ENCODE measurements at places on chromosomes 13 and 19. TPM values are rescaled to one million over a fixed set of nuclear protein-coding genes. Genes with fewer than 3 reads are reported as not detected.
A peak's percentile ranks its signal among the peaks of the same experiment; 100 is the strongest.

Gene ERICH6B
- 0.97 TPM for polyA plus RNA-seq

Gene ZNF682
- polyA plus RNA-seq: 11.8 TPM

Gene ZNF730
- 8.7 TPM for polyA plus RNA-seq

Gene ZNF850
- 3.1 TPM for polyA plus RNA-seq

DNA sequence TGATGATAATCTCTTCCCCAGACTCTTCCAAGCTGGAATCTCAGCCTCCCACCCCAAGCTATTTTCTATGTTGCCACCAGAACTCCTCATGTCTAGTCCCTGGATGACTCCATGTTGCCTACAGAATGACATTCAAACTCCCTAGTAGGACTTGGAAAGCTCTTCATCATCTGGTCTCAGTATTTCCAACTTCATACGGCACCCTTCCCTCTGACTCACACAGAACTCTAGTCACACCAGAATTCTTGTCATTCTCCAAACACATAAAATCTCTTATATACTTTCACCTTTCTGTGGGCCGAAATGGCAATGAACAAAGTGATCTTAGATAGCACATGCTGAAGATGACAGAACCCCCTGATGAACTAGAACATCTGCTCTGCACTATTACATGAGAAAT is 86.2 kb downstream of the CAB39L start:
- no peak for DNase-seq

GRCh38 chr19:18853755-18854427 is 22.1 kb downstream of the UPF1 start:
- no peak for DNase-seq

DNA sequence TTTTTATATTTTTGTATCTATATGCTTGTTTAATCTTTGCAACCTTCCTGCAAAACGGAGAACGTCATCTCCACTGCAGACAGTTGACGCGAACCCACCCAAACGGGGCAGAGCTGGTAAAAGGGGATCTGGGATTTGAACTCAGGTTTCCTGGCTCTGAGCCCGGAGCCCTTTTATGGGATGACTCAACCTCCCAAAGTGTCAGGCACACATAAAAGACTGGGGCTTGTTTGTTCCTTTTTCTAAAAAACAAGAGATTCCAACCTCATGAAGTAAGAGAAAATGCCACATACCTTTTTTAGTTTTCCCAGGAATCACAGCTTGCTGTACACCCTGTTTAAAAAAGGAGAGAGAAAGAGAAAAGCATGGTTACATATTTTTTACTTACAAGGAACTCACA is 78.9 kb downstream of the GADD45B start:
- DNase-seq: no peak

- DNase-seq: no peak
Measured at GRCh38 chr13:41554626-41555386, 97.5 kb downstream of the RGCC start.

DNA sequence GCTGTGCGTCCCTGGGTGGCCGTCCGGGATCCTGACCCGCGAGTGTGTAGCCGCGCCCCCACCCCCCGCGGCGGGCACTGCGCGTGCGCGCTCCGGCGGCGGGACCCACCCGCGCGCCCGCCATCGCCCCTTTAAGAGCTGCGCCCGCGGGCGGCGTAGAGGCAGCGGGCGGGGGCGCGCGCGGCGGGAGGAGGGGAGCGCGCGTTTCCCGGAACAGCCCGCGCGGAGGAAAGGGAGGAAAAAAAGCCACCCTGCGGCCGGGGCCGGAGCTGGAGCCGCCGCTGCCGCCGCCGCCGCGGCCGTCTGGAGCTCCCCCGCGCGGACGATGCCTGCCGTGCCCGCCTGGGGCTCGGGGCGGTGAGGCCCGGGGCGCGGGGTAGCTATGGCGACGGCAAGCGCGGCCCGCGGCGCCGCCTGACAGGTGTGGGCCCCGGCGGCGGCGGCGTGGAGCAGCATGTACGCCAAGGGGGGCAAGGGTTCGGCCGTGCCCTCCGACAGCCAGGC is at the start of gene SSBP4:
TSS of gene SSBP4 (plus strand) at position 204 of the 504 bp plus-strand sequence. CDS start at position 455, 251 bp downstream.
- no peak for DNase-seq

DNA sequence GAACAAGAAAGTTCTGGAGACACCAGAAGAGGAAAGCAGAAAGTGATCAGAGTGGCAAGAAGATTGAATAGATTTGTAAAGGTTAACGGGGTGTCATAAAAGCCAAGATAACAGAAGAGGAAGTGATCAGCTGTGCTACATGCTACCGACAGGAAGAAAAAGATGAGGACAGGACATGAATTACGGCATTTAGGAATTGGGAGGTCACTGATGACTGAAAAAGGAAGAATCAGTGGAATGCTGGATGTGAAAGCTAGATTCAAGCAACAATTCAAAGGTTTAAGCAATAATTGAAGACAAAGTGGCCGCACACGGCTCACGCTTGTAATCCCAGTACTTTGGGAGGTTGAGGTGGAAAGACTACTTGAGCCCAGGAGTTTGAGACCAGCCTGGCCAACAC is 15.1 kb downstream of the ZNF160 start:
- no peak for DNase-seq

DNA sequence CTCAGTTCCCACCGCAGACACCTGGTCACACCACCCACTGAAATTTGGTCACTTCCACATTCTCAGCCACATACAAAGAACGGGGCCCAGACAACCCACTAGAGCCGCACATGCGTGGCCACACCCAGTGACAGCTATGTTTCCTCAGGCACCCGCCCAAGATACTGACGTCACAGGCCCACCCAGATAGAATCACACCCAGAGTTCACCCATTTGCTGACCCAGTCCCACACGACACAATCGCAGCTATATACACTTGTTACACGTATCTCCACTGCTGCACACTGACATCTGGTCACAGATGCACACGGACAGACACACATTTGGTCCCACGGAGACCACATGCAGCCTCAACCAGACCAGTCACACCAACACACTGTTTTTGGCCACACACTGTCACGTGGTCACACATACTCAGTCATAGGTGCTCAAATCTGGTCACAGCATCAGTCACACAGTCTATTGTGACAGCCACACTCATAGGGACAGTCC is 2.9 kb downstream of the NUMBL start:
- no peak for DNase-seq

DNA sequence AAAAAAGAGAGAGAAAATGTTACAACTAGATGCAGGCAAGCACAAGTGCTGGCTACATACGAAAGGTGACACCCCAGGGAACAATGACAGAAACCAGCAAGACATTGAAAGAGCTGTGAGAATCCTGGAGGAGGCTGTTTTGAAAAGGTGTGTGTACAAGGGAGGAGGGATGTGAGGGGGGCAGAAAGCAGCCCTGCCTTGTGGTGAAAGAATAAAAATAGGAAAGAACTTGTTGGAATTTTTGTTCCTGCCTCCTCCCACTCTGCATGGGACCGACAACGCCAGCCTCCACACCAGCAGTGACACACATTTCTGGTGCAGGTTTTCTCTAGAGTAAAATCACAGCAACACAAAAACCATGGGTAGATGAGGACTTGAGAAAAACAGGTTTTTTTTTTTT is 1258.6 kb downstream of the PCDH9 start:
- DNase-seq: no peak

DNA sequence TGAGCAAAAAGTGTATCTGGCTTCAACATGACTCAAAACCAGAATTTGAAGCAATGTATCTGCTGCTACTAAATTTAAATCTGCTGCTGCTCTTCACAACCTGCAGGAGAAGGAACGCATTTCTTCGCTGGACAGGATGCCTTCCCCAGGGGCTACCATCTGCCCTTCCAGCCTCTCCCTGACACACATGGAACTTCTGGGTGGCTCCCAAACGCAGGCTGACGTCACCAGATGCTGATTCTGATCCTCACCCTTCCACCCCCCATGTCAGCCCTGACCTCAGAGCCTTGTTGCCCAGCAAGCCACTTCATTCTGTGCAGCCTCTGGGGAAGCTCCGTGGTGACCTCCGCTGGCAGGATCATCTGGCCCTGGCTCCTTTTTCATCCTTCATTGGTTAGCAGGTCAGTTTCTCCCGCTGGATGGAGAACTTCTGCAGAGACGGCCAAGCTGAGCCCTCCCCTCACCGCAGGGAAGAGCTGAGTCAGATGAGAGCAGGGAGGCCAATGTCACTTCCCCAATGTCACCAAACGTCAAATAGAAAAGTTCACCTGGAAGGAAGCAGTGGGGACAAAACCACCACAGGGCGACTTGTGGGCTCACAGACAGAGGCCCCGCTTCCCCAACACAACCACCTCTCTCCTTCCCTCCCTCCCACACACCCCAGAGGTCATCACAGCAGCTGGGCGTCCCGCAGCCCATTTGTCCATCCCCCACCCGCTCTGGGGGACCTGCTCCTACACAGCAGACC is 14.0 kb upstream of the RAB20 start:
- no peak for DNase-seq

DNA sequence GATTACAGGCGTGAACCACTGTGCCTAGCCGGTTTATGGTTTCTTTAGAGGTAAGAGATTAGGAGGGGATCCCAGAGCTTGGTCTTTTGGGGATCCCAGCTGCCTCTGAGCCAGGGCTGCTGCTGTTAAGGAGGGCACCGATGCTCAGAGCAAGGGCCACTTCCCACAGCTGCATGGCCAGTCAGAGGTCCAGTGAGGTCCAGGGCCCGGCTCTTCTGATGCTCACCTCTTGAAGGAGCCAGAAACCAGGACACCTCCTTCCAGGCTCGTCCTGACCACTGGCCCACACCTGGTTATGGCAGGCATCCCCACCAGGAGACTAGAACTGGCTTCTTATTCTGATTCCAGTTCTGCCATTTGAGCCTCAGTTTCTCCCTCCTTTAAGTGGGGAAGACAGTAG is 149.0 kb downstream of the TEX29 start:
- no peak for DNase-seq

GRCh38 chr19:33374236-33374714 is 766 bp downstream of the CEBPG start:
- DNase-seq: peak; percentile 37

- DNase-seq: no peak
Measured at GRCh38 chr13:77904031-77904430, 14.6 kb downstream of the EDNRB start.

GRCh38 chr13:83295686-83296085 is 586.6 kb downstream of the SLITRK1 start:
- DNase-seq: no peak

DNA sequence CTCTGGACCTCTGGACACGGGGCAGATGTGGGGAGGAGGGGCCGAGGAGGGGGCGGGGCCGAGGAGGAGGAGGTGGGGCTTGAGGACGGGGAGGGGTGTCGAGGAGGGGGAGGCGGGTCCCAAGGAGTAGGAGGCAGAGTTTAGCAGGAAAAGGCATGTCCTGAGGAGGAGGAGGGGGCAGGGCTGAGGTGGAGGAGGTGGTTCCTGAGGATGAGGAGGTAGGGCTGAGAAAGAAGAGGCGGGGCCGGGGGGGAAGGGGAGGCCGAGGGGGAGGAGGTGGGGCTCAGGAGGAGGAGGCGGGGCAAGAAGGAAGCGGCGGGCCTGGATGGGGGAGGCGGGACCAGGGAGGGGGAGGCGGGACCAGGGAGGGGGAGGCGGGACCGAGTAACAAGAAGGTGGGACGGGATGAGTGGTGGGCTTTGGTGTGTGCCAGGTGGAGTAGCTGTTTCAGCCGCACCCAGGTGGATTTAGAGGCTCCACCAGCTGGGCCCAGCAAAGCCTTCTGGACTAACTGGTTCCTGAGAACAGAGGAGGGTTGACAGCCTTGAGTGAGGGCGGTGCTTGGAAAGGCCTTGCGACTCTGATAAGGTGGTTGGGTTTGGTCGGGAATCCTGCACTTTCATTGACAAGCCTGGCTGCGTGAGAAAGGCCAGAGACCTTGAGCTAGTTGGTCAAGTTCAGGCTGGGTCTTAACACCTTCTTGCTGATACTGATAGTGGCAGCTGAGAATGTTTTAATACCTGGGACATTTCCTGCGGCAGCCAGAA is 7.7 kb downstream of the TECR start:
- DNase-seq: no peak

- DNase-seq: no peak
Measured at GRCh38 chr19:1133471-1133929, 29.7 kb downstream of the GPX4 start.

- DNase-seq: no peak
Measured at GRCh38 chr19:2517881-2518601, 42.1 kb downstream of the GADD45B start.

DNA sequence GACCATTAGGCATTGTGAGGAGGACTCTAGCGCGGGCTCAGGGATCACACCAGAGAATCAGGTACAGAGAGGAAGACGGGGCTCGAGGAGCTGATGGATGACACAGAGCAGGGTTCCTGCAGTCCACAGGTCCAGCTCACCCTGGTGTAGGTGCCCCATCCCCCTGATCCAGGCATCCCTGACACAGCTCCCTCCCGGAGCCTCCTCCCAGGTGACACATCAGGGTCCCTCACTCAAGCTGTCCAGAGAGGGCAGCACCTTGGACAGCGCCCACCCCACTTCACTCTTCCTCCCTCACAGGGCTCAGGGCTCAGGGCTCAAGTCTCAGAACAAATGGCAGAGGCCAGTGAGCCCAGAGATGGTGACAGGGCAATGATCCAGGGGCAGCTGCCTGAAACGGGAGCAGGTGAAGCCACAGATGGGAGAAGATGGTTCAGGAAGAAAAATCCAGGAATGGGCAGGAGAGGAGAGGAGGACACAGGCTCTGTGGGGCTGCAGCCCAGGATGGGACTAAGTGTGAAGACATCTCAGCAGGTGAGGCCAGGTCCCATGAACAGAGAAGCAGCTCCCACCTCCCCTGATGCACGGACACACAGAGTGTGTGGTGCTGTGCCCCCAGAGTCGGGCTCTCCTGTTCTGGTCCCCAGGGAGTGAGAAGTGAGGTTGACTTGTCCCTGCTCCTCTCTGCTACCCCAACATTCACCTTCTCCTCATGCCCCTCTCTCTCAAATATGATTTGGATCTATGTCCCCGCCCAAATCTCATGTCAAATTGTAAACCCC is 2.8 kb upstream of the CEACAM5 start:
- no peak for DNase-seq

- DNase-seq: no peak
Measured at GRCh38 chr13:49569993-49570689, 15.2 kb downstream of the RCBTB1 start.

DNA sequence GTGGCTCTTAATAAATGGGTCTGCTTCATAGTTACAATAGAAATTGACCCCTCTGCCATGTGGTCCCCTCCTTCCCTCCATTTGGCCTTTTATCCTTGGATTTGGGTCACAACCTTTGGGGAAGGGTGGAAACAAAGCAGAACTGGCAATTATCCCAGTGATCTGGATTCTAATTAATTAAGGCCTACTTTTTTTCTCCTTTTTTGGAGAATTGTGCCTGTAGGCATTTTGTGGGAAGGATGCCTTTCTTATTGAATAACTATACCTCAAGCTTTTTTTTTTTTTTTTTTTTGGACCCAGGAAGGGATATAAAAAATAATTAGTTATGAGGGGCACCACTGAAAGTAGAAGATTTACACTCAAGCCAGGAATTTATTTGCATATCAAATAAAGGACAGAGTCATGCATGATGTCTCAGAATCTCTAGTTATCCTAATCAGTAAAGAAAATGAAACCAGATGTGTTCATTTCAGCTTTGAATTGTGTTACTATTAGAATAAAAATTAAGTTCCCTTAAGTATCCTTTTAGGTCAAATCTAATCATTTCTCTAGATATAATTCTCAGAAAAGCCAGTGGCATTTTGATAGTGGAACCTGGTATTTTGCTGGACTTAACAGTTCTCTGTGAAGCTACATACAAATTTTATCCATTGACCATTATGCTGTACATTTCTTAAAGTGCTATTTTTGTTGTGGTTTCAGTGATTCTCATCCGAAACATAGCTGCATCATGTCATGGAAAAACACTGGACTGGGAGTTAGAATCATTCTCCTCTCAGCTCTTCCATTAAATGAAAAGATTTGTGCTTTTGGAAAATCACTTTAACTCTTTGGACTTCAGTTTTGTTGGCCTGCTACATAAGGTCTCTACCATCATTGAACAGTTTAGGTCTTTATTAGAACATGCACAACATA is 129.3 kb downstream of the KCNRG start:
- no peak for DNase-seq

GRCh38 chr13:25886438-25887214 is 165.2 kb downstream of the SHISA2 start:
- no peak for DNase-seq
